ENCODE measurements at places on chromosomes 13 and 19. TPM values are rescaled to one million over a fixed set of nuclear protein-coding genes. Genes with fewer than 3 reads are reported as not detected.
A peak's percentile ranks its signal among the peaks of the same experiment; 100 is the strongest.

Gene SCEL
- not detected for total RNA-seq

Gene SLC17A7
- total RNA-seq = 1.6 TPM

Gene KRTDAP
- not detected for total RNA-seq

Gene TBXA2R
- 0.82 TPM for total RNA-seq

Gene GZMM
- not detected for total RNA-seq

Gene NLRP9
- total RNA-seq = not detected

Gene ZNF264
- 15.5 TPM for total RNA-seq

DNA sequence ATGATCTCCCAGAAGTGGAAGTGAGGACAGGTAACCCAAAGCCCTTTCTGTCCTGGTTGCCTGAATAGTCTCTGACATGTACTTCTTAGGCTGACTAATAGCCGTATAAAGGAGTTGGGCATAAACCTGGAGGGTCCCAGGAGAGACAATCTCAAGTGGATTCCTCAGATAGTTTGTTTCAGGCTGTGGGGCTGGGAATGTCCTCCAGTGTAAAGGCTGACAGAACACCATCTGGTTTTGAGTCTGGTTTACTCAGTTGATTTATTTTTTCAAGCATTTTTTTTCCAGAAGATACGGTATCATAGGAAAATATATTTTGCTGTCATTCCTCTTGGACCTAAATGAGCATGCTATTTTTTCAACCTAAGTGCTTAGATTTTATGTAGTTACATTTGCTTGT lies 15.2 kb downstream of the HTR2A start:
- H3K27ac ChIP-seq = no peak overlapping the region
- H3K36me3 ChIP-seq = no peaks in the 10 kb centered on the region

GRCh38 chr19:13207237-13207845 lies 57.1 kb downstream of the IER2 start:
- peaks cover 7% of the 10 kb centered on the region for H3K4me1 ChIP-seq
- no peaks in the 10 kb centered on the region for H3K27me3 ChIP-seq
- H3K36me3 ChIP-seq = no peaks in the 10 kb centered on the region
- peak; percentile 72 for DNase-seq
- no peak overlapping the region for H3K4me3 ChIP-seq
- no peak overlapping the region for H3K27ac ChIP-seq

DNA sequence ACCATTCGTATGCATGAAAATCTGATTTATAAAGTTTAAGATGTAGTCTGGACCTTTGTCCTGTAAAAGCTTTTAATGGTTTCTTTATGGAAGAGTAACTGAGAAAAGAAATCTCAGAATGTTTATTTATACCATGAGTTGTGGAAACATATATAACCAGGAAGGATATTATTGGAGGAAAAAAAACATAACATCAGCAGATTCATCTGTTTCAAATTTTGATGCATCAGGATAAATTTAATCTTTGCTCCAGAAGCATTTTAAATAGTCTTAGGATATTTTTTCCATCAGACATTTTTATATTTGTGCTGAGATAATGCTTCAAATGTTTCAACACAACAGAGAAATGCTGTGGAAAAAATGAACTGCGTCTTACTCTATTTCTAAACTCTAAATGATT lies 31.2 kb upstream of the CSNK1A1L start:
- H3K27me3 ChIP-seq = no peaks in the 10 kb centered on the region
- no peak for DNase-seq
- no peaks in the 10 kb centered on the region for H3K36me3 ChIP-seq
- H3K27ac ChIP-seq = no peak overlapping the region

DNA sequence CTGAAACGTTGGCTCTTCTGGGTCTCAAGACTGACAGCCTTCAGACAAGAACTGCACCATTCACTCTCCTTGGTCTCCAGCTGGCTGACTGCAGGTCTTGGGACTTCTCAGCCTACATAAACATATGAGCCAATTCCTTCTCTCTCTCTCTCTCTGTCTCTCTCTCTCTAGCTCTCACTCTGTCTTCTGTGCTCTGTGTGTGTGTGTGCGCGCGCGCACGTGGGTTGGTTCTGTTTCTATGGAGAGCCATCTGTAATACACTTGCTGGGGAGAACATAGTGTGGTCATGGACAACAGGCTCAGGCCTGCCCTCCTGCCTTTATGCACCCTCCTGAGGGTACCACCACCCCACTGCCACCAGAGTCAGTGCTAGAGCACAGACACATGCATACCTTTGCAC lies 13.7 kb upstream of the SERPINE3 start:
- no peak for DNase-seq
- peaks cover 25% of the 10 kb centered on the region for H3K4me1 ChIP-seq
- no peak overlapping the region for H3K4me3 ChIP-seq
- no peak overlapping the region for H3K27ac ChIP-seq
- H3K27me3 ChIP-seq = no peaks in the 10 kb centered on the region

GRCh38 chr13:30863231-30863630 lies 42.8 kb upstream of the MEDAG start:
- H3K4me1 ChIP-seq = peaks cover 31% of the 10 kb centered on the region
- H3K27me3 ChIP-seq = peaks cover 19% of the 10 kb centered on the region
- peak overlapping the region; percentile 56 for H3K4me3 ChIP-seq
- no peaks in the 10 kb centered on the region for H3K36me3 ChIP-seq
- peak; percentile 83 for DNase-seq
- peak overlapping the region; percentile 92 for H3K27ac ChIP-seq
